Spleen (tissue), 13 donors: ENCODE measurements at places on chromosomes 2 and 18. TPM values are rescaled to one million over a fixed set of nuclear protein-coding genes. Genes with fewer than 3 reads are reported as not detected.

- DNase-seq: no peak
Measured at GRCh38 chr2:45626387-45627221, 15.5 kb upstream of the SRBD1 start.

DNA sequence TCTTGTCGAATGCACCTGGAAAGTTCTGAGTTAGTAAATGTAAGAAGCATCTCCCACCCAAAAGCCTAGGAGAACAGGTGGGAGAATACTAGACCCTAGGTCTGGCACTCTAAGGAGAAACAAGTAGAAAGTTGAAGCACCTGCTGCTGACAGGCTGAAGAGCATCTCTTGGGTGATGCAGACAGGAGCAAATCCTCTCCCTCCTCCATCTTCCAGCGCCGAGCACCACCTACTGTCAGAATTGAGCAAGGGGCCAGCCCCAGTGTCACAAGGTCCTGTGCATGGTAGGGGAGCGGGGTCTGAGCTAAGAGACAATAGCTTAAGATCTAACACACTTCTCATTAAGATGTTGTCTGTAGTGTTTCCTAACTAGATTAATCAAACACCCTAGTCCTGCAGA is 52.9 kb downstream of the HK2 start:
- DNase-seq: no peak

GRCh38 chr2:219448099-219448775 is 13.6 kb downstream of the SPEG start:
- DNase-seq: no peak

DNA sequence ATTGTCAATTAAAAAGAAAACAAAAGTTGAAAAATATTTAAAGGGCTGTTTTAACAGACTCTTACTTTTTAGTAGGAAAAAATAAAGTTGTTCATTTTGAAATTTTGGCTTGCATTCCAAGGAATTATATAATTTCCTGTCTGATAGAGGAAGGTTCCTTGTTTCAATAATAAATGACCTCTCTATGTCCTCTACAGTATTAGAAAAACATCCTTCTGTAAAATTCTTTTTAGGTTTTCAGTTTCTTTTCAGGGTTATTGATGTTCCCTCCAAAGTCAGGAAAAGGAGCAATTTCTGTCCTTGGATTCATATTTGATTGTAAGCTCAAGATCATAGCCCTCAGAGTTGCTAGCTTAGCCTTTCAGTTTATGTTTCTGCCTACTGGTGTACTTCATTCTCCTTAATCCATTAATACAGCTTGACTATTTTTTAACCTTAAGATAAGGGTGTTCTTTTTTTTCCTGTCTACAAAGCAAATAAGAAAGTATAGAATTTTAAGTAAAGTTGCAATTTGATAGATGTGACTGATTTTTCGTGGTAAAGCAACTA is 125.2 kb upstream of the COL3A1 start:
- no peak for DNase-seq

DNA sequence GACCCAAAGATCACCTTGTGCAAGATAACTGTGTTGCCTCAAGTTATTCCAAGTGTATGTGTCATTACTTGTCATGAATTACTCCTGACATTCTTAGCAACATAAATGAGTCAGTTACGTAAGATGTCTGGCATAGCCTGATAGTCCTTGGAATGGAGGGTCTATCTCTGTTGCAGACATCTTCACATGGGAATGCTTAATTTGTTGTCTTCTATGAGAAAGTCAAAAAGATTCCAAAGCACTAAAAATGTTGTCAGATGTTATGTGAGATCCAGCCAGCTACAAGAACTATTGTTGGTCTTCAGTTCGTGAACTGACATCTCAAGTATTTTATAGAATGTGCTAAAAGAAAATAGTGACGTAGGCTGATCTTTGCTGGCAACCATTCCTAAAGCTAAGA is 178.2 kb upstream of the RASGRP3 start:
- DNase-seq: no peak

DNA sequence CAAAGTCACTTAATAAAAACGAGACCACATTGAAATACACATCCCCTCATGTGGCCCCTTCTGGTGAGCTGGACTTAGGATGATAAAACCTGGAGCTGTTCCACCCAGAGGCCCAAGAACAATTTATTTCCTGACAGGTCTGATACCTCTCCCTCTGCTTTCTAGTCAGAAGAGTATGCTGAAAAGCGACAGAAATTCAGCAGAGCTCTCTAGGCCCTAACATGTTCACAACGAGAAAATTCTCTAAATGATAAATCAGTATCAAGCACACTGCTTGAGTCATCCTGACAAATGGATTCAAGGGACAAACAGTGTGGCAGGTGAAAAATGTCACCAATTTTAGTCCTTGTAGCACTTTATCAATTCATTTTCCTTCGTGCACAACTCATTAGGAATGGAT is 233.5 kb downstream of the PID1 start:
- DNase-seq: no peak

- no peak for DNase-seq
Measured at GRCh38 chr18:24935896-24936295, 416.1 kb downstream of the ZNF521 start.

DNA sequence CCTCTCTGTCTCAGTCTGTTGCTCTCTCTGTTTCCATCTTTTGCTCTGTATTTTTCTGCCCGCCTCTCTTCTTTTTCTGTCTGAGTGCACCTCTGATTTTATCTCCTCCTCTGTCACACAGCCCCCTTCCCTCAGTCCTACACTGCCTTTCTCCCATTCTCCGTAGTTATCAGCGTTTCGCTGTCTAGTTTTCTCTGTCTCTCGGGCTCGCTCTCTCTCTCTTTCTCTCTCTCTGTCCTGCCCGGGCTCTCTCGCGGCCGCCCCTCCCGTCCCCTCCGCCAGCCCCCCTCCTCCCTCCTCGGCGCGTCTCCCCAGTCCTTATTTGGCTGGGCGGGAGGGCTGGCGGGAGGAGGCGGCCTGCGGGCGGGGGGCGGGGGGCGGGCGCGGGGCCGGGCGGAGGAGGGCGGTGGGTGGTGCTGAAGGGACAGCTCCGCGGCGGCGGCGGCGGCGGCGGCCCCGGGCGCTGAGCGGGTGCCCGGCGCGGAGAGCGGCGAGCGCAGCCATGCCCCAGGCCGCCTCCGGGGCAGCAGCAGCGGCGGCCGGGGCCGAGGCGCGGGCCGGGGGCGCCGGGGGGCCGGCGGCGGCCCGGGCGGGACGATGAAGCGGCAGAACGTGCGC is at the start of gene KCNK3:
TSS of gene KCNK3 (plus strand) at position 444 of the 618 bp plus-strand sequence. CDS start at position 598, 154 bp downstream.
- no peak for DNase-seq

DNA sequence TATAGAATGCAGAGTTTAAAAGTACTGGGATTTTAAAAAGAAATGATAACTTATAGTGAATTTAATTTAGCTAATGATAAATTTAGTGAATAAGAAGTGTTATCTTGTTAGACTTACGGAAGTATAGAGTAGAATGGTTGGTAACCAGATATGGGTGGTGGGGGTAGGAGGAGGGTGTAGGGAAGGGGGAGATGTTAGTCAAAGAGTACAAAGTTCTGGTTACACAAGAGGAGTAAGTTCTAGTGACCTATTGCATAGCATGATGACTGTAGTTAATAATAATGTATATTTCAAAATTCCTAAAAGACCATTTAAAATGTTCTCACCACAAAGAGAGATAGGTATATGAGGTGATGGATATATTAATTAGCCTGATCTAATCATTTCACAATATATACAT is 184.8 kb upstream of the STON1 start:
- no peak for DNase-seq

DNA sequence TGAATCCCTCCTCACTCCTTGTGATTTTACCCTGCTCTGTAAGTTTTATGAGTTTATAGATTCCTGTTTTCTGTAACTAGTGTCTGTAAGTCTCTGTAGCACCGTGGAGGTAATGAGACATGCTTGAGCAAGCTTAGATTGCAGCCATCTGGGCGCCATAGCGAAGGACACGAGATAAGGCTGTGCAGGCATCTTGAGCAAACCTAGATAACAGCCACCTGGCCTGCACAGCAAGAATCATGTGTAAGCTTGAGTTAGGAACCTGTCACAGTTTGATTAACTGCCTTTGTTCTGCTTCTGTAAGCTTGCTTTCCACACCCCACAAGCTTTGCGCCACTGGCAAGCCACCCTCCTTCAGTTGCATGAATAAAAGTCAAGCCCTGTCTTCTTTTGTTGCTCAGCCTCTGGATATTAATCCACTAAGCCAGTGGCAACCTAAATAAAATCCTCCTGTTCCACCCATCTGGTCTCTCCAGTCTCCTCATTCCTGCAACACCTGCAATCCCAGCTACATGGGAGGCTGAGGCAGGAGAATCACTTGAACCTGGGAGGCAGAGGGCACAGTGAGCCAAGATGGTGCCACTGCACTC is 270.6 kb upstream of the RGPD4 start:
- no peak for DNase-seq

GRCh38 chr2:10435820-10436204 is 12.3 kb downstream of the ODC1 start:
- peak; percentile 78 for DNase-seq

DNA sequence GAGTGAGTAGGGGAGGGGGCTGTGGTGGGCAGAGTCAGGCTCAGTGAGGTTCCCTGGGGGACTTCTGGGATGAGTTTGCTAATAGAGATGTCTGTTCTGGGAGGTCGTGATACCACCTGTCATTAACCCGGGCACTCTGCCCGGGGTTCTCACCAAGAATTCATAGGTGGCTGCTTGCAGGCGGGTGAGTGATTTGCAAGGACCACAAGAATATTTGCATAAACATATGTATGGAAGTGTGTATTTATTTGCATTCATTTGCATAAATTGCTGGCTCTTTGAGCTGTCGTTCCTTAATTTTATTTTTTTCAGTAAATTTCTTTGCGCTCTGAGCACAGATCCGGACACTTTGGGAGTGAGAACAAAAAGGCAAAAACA is 260.0 kb downstream of the ATAD2B start:
- no peak for DNase-seq

DNA sequence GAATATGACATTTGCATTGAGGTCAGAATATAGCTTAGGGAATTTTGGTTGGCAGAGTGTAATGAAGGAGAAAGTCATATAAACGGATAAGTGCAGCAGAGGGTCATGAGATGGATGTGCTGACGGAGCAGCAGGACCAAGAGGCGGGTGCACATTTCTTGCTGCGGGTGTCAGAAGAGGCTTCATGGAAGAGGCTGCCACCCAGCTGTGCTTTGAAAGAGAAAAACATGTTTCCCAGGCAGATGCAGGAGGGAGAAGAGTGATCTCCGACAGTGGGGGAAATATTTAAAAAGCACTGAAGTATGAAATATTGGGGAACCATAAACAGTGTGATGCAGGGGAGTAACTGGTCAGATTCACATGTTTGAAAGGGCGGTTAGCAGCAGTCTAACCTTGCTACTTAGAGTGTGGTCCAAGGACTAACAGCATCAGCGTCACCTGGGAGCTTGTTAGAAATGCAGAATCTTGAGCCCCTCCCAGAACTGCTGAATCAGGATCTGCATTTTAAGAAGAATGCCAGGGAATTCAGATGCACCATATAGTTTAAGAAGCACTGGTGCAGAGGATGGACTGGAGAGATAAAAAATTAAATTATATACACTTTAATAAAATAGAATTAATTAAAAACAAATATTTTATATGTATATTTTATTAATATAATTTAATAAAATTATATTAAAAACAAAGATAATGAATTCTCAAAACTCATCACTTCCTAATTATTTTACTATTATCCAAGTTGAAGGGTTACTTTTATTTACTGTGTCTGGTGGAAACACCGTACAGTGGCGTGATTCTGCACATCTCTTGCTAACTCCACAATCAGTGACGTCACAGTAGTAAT is 36.1 kb upstream of the SCYGR1 start:
- DNase-seq: no peak

- no peak for DNase-seq
Measured at GRCh38 chr18:68797871-68798270, at the start of gene CCDC102B. CCDC102B (plus strand) TSS chr18:68798080; CDS start chr18:68836764, 38,684 bp downstream.

DNA sequence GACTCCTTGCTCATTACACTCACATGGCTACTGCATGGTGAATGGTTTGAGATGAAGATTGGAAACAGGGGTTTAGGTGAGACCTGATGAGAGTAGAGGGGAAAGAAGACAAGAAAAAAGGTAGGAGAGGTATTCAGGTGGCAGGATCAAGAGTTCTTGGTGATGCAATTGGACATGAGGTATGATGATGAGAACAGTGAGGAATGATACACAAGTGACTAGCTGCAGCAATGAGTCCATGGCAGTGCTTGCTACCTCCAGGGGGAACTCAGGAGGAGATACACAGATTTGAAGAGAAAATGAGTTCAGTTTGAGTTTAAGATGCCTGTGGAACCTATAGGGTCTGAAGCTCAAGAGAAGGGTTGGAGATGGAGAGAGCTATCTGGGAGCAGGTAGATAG is 62.1 kb upstream of the NFE2L2 start:
- no peak for DNase-seq

DNA sequence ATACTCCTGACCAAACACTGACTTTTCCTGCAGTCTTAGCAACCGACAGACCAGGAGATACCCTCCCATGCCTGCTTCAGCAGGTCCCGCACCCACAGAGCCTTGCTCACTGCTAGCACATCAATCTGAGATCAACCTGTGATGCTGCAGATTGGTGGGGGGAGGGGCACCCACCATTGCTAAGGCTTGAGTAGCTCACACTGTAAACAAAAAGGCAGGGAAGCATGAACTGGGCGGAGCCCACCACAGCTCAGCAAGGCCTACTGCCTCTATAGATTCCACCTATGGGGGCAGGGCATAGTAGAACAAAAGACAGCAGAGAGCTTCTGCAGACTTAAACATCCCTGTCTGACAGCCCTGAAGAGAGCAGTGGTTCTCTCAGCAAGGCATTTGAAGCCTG is 109.7 kb downstream of the SP100 start:
- no peak for DNase-seq

DNA sequence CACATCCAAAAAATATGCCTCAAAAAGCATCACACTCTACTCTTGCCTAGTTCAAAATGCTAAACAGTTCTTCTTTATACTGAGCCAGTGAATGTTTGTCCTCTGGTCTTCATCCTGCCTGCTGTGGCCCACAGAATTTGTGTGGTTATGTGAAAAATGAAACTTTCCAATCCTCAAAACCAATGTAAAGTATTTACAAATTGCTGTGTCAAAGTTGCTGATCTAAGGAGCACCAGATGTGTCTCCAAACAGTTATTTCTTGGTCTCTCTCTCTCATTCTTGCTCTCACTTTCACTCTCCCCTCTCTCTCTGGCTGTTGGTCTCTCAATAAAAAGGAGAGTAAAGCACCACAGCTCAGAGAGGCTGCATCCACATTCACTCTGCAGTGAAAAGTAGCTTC is 23.0 kb downstream of the EPHA4 start:
- no peak for DNase-seq

Gene IL37
- not detected for total RNA-seq

Gene SGPP2
- total RNA-seq: 2.0 TPM

Gene NEU4
- total RNA-seq: not detected

Gene ARHGEF4
- total RNA-seq: 0.85 TPM

Gene TSGA10
- total RNA-seq: 12.5 TPM

Gene ROCK2
- total RNA-seq: 81.4 TPM

Gene PLGLB1
- total RNA-seq: 6.6 TPM
